ENCODE measurements at places on chromosomes 4 and X.

GRCh38 chr4:168795346-168795745, 214.7 kb downstream of the CBR4 start:
- DNase-seq: no peak

DNA sequence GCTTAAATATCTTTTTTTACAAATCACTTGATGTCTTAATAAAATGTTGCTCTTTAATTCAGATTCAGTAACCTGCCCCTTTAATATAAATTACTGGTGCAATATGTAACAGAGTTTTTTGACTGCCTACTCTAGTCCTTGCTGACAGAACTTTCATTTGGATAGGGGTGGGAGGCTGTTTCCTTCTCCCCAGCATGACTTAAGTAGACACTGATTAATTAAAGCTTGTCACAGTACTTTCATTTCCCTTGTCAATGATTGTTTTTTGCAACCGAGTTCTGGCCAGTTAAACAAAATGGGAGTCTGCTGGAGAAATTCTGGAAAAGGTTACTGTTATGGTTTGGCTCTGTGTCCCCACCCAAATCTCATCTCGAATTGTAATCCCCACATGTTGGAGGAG, 37.3 kb upstream of the BBS12 start:
- DNase-seq: no peak

GRCh38 chrX:131572372-131573014, 28.6 kb downstream of the OR13H1 start:
- no peak for DNase-seq

- no peak for DNase-seq
Observed at GRCh38 chrX:139642241-139642927, 65.6 kb downstream of the MCF2 start.

GRCh38 chr4:56448301-56448700, 12.2 kb downstream of the PAICS start:
- DNase-seq: no peak

Data from HS-5 (cell line).